ENCODE measurements at places on chromosomes 11 and 22. TPM values are rescaled to one million over a fixed set of nuclear protein-coding genes. Genes with fewer than 3 reads are reported as not detected.

GRCh38 chr11:67418476-67419281 lies 3.2 kb downstream of the CARNS1 start:
- peaks cover 13% of the 10 kb centered on the region for H3K27me3 ChIP-seq
- no peaks in the 10 kb centered on the region for H3K36me3 ChIP-seq
- no peaks in the 10 kb centered on the region for H3K4me1 ChIP-seq
- H3K27ac ChIP-seq: no peak overlapping the region
- no peak overlapping the region for H3K4me3 ChIP-seq
- no peak for DNase-seq

ROBO4 gene
- 0.25 TPM for total RNA-seq

NELL1 gene
- 0.11 TPM for total RNA-seq

OR5P2 gene
- 3.8 TPM for total RNA-seq

- no peak overlapping the region for H3K4me3 ChIP-seq
- no peaks in the 10 kb centered on the region for H3K36me3 ChIP-seq
- no peak overlapping the region for H3K27ac ChIP-seq
- DNase-seq: peak; percentile 93
Measured at GRCh38 chr11:58963551-58964104, 24.3 kb downstream of the GLYATL1 start.

Data from endodermal cell (in vitro differentiated cells).